ENCODE measurements at places on chromosomes 1 and 21.

- no peak overlapping the region for H3K27ac ChIP-seq
- DNase-seq, result no peak
- H3K4me1 ChIP-seq, result no peaks in the 10 kb centered on the region
- H3K36me3 ChIP-seq, result no peaks in the 10 kb centered on the region
- H3K4me3 ChIP-seq, result no peak overlapping the region
- no peaks in the 10 kb centered on the region for H3K27me3 ChIP-seq
Observed at GRCh38 chr1:24828887-24829192, 83.6 kb downstream of the CLIC4 start.

GRCh38 chr1:25098717-25099116, 133.6 kb downstream of the SYF2 start:
- no peak overlapping the region for H3K27ac ChIP-seq
- no peaks in the 10 kb centered on the region for H3K36me3 ChIP-seq
- H3K4me3 ChIP-seq, result no peak overlapping the region

- H3K4me1 ChIP-seq, result peaks cover 18% of the 10 kb centered on the region
- H3K27me3 ChIP-seq, result no peaks in the 10 kb centered on the region
- H3K4me3 ChIP-seq, result no peak overlapping the region
- peaks cover 43% of the 10 kb centered on the region for H3K36me3 ChIP-seq
- no peak overlapping the region for H3K27ac ChIP-seq
Observed at GRCh38 chr1:1254667-1254998, 8.1 kb upstream of the C1QTNF12 start.

GRCh38 chr1:36776256-36776655, 258.1 kb downstream of the GRIK3 start:
- H3K27ac ChIP-seq, result no peak overlapping the region
- peaks cover 24% of the 10 kb centered on the region for H3K27me3 ChIP-seq
- no peaks in the 10 kb centered on the region for H3K36me3 ChIP-seq
- H3K4me1 ChIP-seq, result no peaks in the 10 kb centered on the region
- no peak for DNase-seq

- DNase-seq, result no peak
- no peaks in the 10 kb centered on the region for H3K27me3 ChIP-seq
- no peaks in the 10 kb centered on the region for H3K4me1 ChIP-seq
- no peak overlapping the region for H3K27ac ChIP-seq
Observed at GRCh38 chr1:64137412-64137803, 66.0 kb upstream of the UBE2U start.

- H3K27me3 ChIP-seq, result no peaks in the 10 kb centered on the region
- no peaks in the 10 kb centered on the region for H3K36me3 ChIP-seq
- H3K4me1 ChIP-seq, result peaks cover 41% of the 10 kb centered on the region
- DNase-seq, result no peak
- H3K27ac ChIP-seq, result no peak overlapping the region
Observed at GRCh38 chr1:52925571-52926005, 1.5 kb upstream of the SCP2 start.

DNA sequence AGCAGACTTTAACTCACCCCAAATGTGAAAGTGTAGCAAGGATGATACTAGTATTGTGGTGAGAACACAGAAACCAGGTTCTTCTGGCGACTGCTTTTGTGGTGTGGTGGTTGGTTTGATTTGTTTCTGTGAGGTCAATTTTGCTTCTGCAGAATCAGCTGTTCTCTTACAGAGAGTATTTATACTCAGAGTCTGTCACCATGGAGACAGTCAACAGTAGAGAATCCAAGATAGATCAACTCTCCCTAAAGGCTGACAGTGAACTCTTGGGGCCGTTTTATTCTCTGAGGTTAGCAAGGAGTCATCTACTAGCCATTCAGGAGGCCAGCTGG, at the start of gene CFAP107:
TSS of gene CFAP107 (plus strand) at position 209 of the 332 bp plus-strand sequence. CDS start 231 bp downstream, outside the sequence.
- H3K27me3 ChIP-seq, result peaks cover 25% of the 10 kb centered on the region
- no peak within 1 kb of the TSS for H3K4me3 ChIP-seq
- no peaks in the 10 kb centered on the region for H3K36me3 ChIP-seq
- no peak within 1 kb of the TSS for H3K27ac ChIP-seq
- no peaks in the 10 kb centered on the region for H3K4me1 ChIP-seq

GRCh38 chr1:115951560-115951959, 24.8 kb upstream of the SLC22A15 start:
- H3K27me3 ChIP-seq, result no peaks in the 10 kb centered on the region
- no peak overlapping the region for H3K27ac ChIP-seq
- no peak for DNase-seq
- no peaks in the 10 kb centered on the region for H3K36me3 ChIP-seq

- H3K36me3 ChIP-seq, result no peaks in the 10 kb centered on the region
- no peaks in the 10 kb centered on the region for H3K4me1 ChIP-seq
- no peak for DNase-seq
- no peak overlapping the region for H3K27ac ChIP-seq
- no peaks in the 10 kb centered on the region for H3K27me3 ChIP-seq
Observed at GRCh38 chr1:214248311-214249085, 32.5 kb upstream of the SMYD2 start.

DNA sequence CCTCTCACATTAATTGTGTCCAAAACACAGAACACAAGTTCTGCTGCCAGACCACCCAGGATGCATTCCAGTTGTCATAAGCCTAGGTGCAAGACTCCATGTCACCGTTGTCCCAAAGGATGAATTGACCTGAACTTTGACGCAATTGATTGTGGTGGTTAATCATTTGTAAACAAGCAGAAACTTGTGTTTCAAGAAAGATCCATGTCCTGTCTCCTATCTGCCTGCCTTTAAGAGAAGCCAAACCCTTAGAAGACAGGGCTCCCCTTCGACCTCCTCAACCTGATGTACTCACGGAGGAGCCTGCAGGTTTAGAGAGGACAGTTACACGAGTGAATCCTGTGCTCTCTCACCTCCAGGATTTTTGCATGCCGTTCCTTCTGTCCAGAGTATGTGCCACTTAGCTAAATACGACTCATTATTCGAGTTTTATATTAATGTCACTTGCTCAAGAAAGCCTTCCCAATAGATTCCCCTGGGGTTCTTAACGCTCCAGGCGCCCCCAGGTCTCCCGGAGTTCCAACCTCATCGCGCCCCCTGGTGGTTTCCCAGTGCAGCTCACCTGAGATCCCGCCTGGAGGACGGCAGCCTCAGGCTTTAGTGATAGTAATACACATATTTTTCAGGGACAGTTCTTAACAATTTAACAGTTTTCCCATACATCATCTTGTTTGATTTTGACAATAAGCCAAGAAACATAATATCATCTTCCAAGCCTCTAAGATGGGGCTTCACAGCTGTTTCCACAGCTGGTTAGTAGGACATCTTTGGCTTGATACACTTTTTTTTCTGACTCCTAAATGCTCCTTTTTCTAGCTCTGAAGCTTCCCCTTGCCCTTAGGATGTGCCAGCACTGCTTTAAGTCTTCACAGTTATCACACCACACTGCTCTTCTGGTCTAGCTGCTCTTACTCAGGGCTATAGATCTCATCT, 2.4 kb upstream of the C8B start:
- H3K27me3 ChIP-seq, result no peaks in the 10 kb centered on the region
- H3K36me3 ChIP-seq, result no peaks in the 10 kb centered on the region
- DNase-seq, result no peak
- no peak overlapping the region for H3K27ac ChIP-seq
- H3K4me1 ChIP-seq, result no peaks in the 10 kb centered on the region
- no peak overlapping the region for H3K4me3 ChIP-seq

All from CD4-positive, alpha-beta T cell (primary cell).